ENCODE measurements at places on chromosomes 1 and 21. TPM values are rescaled to one million over a fixed set of nuclear protein-coding genes. Genes with fewer than 3 reads are reported as not detected.

HHIPL2 gene
- total RNA-seq = not detected

KRTAP13-2 gene
- not detected for total RNA-seq

ADARB1 gene
- 13.7 TPM for total RNA-seq

SERPINC1 gene
- 0.40 TPM for total RNA-seq

C1orf87 gene
- total RNA-seq = not detected

TMCO4 gene
- 9.3 TPM for total RNA-seq

OR2L2 gene
- not detected for total RNA-seq

ACOT7 gene
- 13.8 TPM for total RNA-seq

ADAMTSL4 gene
- 28.9 TPM for total RNA-seq

CFAP45 gene
- total RNA-seq = 0.32 TPM

LCE3C gene
- not detected for total RNA-seq

FCRL4 gene
- total RNA-seq = not detected

HES3 gene
- not detected for total RNA-seq

ARMH1 gene
- 0.70 TPM for total RNA-seq

SELENBP1 gene
- 21.2 TPM for total RNA-seq

OR10J4 gene
- total RNA-seq = not detected

CCSAP gene
- 5.6 TPM for total RNA-seq

KDF1 gene
- total RNA-seq = not detected

SPSB1 gene
- 12.9 TPM for total RNA-seq

RAB3B gene
- not detected for total RNA-seq

ACOT11 gene
- total RNA-seq = 44.1 TPM

TSTD1 gene
- total RNA-seq = 12.0 TPM

SLC5A9 gene
- 0.57 TPM for total RNA-seq

KRTAP10-9 gene
- not detected for total RNA-seq

LSS gene
- total RNA-seq = 34.9 TPM

LGR6 gene
- total RNA-seq = 0.86 TPM

SLAMF9 gene
- not detected for total RNA-seq

ZNF648 gene
- total RNA-seq = not detected

LIPI gene
- total RNA-seq = not detected

TFF2 gene
- not detected for total RNA-seq

KRTAP11-1 gene
- not detected for total RNA-seq

PKLR gene
- not detected for total RNA-seq

PSMB4 gene
- 186 TPM for total RNA-seq

TENT5C gene
- 7.4 TPM for total RNA-seq

CD84 gene
- total RNA-seq = 2.4 TPM

EDN2 gene
- 1.1 TPM for total RNA-seq

PGBD5 gene
- 14.0 TPM for total RNA-seq

Data from cardiac septum (tissue), 1 donor.